ENCODE measurements at places on chromosomes 6 and 20. TPM values are rescaled to one million over a fixed set of nuclear protein-coding genes. Genes with fewer than 3 reads are reported as not detected.

- DNase-seq: no peak
- no peaks in the 10 kb centered on the region for H3K36me3 ChIP-seq
- no peaks in the 10 kb centered on the region for H3K27me3 ChIP-seq
- no peak overlapping the region for H3K27ac ChIP-seq
Measured at GRCh38 chr6:126266664-126267063, 73.3 kb upstream of the CENPW start.

- H3K27ac ChIP-seq: no peak overlapping the region
- H3K4me1 ChIP-seq: peaks cover 11% of the 10 kb centered on the region
- no peak overlapping the region for H3K4me3 ChIP-seq
- no peaks in the 10 kb centered on the region for H3K36me3 ChIP-seq
Measured at GRCh38 chr6:136466777-136467176, 83.4 kb downstream of the MAP7 start.

DNA sequence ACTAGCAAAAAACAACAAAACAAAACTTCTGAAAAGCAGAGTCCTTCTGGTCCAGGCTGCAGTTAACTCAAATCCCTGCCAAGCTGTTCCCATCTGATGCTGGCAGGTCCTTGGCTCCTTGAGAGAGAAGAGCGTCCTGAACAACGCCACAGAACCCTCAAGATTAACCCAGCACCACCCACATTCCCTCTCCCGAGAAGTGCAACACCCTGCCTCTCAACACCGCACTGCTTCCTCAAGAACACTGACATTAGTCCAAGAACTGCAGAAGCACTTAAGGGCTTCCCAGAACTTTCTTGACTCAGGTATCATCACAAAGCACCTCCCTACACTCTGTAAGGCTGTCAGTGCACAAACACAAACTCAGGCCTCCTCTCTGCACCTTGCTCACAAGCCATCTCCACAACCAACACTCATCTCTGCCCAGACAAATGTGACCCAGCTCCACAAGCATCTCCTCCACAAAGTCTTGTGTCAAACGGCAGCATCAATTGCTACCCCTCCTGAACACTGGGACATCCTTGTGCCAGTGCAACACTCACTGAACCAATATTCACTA lies 7.5 kb downstream of the MRPL14 start:
- DNase-seq: no peak
- peaks cover 35% of the 10 kb centered on the region for H3K36me3 ChIP-seq
- H3K27ac ChIP-seq: no peak overlapping the region
- peaks cover 80% of the 10 kb centered on the region for H3K4me1 ChIP-seq
- H3K4me3 ChIP-seq: no peak overlapping the region

GRCh38 chr6:145139140-145139850 lies 596.0 kb downstream of the EPM2A start:
- no peaks in the 10 kb centered on the region for H3K27me3 ChIP-seq
- no peak for DNase-seq
- no peaks in the 10 kb centered on the region for H3K36me3 ChIP-seq
- no peaks in the 10 kb centered on the region for H3K4me1 ChIP-seq

- H3K36me3 ChIP-seq: no peaks in the 10 kb centered on the region
- peaks cover 4% of the 10 kb centered on the region for H3K4me1 ChIP-seq
- H3K4me3 ChIP-seq: no peak overlapping the region
- DNase-seq: no peak
- no peaks in the 10 kb centered on the region for H3K27me3 ChIP-seq
- no peak overlapping the region for H3K27ac ChIP-seq
Measured at GRCh38 chr6:139330306-139330705, 38.5 kb upstream of the TXLNB start.

DNA sequence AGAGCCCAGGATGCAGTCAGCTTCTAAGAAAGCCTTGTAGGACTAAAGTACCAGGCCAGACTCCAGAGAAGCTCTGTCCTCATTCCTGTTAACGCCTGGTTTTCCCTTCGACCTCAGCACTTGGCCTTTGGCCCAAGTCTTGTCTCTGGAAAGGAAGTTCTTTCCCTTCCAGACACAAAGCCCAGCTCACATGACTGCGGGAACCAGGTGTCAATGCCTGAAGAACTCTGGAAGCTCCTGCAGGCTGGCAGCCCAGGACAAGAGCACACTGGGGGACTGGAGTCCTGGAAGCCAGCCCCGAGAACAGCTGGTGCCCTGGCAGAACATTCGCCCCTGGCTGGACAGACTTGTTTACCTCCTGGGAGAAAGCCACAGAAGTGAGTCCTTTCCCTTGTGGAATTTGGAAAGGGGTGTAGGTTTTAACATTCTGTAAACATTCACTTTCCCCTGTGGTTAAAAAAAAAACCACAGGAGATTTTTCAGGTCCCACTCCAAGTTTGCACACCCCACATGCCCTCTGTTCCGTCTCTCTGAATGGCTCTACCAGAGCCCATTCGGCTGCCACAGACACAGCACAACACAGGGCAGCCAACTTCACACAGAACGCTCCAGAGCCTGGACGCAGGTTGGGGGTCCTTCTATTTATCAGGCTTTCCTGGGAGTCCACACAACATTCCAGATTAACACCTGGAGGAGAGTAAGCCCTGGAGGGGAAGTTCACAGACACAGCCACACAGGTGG lies 18.1 kb downstream of the ACSS1 start:
- H3K27me3 ChIP-seq: no peaks in the 10 kb centered on the region
- no peak for DNase-seq
- no peak overlapping the region for H3K4me3 ChIP-seq
- H3K4me1 ChIP-seq: peaks cover 75% of the 10 kb centered on the region
- peaks cover 13% of the 10 kb centered on the region for H3K36me3 ChIP-seq

GRCh38 chr6:134111062-134111677 lies 58.7 kb upstream of the SLC2A12 start:
- peak; percentile 62 for DNase-seq
- no peaks in the 10 kb centered on the region for H3K36me3 ChIP-seq
- no peak overlapping the region for H3K27ac ChIP-seq

GRCh38 chr6:164807125-164807524 lies 502.3 kb downstream of the C6orf118 start:
- no peaks in the 10 kb centered on the region for H3K36me3 ChIP-seq
- H3K4me1 ChIP-seq: no peaks in the 10 kb centered on the region
- no peaks in the 10 kb centered on the region for H3K27me3 ChIP-seq
- no peak overlapping the region for H3K27ac ChIP-seq
- H3K4me3 ChIP-seq: no peak overlapping the region

GRCh38 chr6:127457456-127458064 lies 1.6 kb downstream of the KIAA0408 start:
- H3K4me3 ChIP-seq: no peak overlapping the region
- no peak overlapping the region for H3K27ac ChIP-seq
- H3K4me1 ChIP-seq: peaks cover 11% of the 10 kb centered on the region
- peaks cover 9% of the 10 kb centered on the region for H3K27me3 ChIP-seq
- H3K36me3 ChIP-seq: no peaks in the 10 kb centered on the region
- DNase-seq: no peak

DNA sequence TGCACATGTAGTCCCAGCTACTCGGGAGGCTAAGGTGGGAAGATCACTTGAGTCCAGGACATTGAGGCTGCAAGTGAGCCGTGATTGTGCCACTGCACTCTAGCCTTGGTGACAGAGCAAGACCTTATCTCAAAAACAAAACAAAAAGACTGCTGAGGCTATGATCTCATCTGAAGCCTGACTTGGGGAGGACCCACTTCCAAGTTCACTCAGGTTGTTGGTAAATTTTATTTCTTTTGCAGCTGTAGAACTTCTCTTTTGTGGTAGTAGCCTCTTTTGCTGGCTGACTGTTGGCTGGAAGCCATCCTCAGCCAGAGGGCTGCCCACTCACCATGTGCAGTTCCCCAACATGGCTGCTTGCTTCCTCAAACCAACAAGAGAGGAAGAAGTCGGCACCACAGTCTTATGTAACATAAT lies 36.8 kb upstream of the ME1 start:
- no peak overlapping the region for H3K4me3 ChIP-seq
- H3K4me1 ChIP-seq: no peaks in the 10 kb centered on the region
- no peaks in the 10 kb centered on the region for H3K36me3 ChIP-seq
- H3K27ac ChIP-seq: no peak overlapping the region

DNA sequence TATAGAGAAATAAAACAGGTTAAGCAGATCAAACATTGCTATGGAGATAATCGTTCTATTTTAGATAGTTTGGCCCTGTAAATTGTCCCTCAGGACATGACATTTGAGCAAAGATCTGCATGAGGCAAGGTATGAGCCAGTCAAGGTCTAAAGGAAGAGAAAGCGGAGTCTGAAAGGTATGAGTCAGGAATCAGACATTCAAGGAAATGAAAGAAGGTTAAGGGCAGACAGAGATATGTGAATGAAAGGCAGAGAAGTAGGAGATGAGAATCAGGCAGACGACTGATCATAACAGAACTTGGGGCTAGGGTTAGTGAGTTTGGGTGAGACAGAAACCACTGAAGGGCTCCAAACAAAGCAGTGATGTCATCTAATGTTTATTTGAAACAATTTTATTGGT lies 775.8 kb downstream of the MAFB start:
- H3K27ac ChIP-seq: no peak overlapping the region
- H3K36me3 ChIP-seq: no peaks in the 10 kb centered on the region
- H3K4me1 ChIP-seq: no peaks in the 10 kb centered on the region

GRCh38 chr6:37576336-37576737 lies 76.6 kb upstream of the CCDC167 start:
- DNase-seq: no peak
- no peaks in the 10 kb centered on the region for H3K36me3 ChIP-seq
- H3K4me1 ChIP-seq: no peaks in the 10 kb centered on the region
- H3K27ac ChIP-seq: no peak overlapping the region

- no peaks in the 10 kb centered on the region for H3K36me3 ChIP-seq
- DNase-seq: peak; percentile 35
- peak overlapping the region; percentile 16 for H3K4me3 ChIP-seq
- H3K27me3 ChIP-seq: peaks cover 29% of the 10 kb centered on the region
- H3K27ac ChIP-seq: no peak overlapping the region
Measured at GRCh38 chr6:4647414-4648365, 128.5 kb upstream of the CDYL start.

DNA sequence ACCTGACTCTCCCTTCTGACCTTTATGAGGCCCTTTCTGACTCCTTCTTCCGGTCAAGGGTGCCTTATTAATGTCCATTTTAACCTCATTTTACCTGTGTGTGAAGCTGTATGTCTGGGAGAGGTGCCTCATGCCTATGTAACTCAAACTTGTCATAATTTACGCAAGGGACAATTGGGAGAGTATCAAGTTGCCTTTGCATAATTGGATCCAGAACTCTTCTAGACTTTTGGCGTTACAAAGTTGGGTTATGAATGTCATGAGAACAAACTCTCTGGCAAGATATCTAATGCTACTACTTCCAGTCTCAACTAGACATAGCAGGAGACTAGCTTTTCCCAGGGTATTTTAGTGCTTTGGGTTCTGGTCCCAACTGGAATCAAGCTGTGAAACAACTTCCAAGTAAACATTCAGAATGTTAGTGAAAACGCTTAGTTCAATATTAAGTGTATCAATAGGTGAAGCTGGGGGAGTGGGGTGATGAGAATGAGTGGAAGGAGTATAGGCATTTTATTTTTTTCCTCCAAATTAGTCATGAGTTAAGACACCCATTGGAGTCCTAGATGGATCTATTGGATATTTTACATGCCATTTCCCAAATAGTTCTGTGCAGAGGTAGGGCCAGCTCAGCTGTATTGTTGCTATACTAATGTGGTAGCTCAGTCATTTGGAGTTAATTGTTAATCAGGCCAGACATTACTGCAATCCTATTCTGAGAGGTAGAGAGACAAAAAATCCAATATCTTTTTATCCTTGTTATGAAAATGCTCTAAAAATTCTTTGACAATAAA lies 159.9 kb downstream of the TFAP2B start:
- H3K36me3 ChIP-seq: no peaks in the 10 kb centered on the region
- H3K27ac ChIP-seq: no peak overlapping the region
- no peak overlapping the region for H3K4me3 ChIP-seq
- H3K27me3 ChIP-seq: no peaks in the 10 kb centered on the region

GRCh38 chr6:62371453-62372210 lies 85.6 kb upstream of the KHDRBS2 start:
- H3K4me3 ChIP-seq: no peak overlapping the region
- H3K36me3 ChIP-seq: no peaks in the 10 kb centered on the region
- no peak for DNase-seq
- no peaks in the 10 kb centered on the region for H3K27me3 ChIP-seq
- H3K27ac ChIP-seq: no peak overlapping the region

GRCh38 chr6:30988209-30988825 lies 4.8 kb downstream of the MUC21 start:
- H3K36me3 ChIP-seq: no peaks in the 10 kb centered on the region
- no peak overlapping the region for H3K4me3 ChIP-seq
- H3K27me3 ChIP-seq: peaks cover 2% of the 10 kb centered on the region
- no peak for DNase-seq

- no peak overlapping the region for H3K4me3 ChIP-seq
- H3K36me3 ChIP-seq: no peaks in the 10 kb centered on the region
- H3K27me3 ChIP-seq: no peaks in the 10 kb centered on the region
- DNase-seq: no peak
Measured at GRCh38 chr20:44467289-44467883, 8.3 kb upstream of the TTPAL start.

Gene NFATC2
- 53.5 TPM for total RNA-seq

Gene RSPH9
- total RNA-seq: not detected

Gene WDR46
- total RNA-seq: 68.9 TPM

Gene OXT
- total RNA-seq: not detected

Gene ADTRP
- 0.68 TPM for total RNA-seq

Gene GPR63
- total RNA-seq: 1.6 TPM
